NCI-H2171 treated with DMSO at 0.1 percent for 48 hours (cell line): ENCODE measurements at places on chromosomes 12 and 14.

GRCh38 chr14:78090864-78091263 is 79.3 kb upstream of the NRXN3 start:
- DNase-seq, result no peak

GRCh38 chr14:101134161-101134631 is 230.7 kb upstream of the RTL1 start:
- no peak for DNase-seq

GRCh38 chr14:89424241-89424640 is 7.2 kb upstream of the FOXN3 start:
- no peak for DNase-seq

DNA sequence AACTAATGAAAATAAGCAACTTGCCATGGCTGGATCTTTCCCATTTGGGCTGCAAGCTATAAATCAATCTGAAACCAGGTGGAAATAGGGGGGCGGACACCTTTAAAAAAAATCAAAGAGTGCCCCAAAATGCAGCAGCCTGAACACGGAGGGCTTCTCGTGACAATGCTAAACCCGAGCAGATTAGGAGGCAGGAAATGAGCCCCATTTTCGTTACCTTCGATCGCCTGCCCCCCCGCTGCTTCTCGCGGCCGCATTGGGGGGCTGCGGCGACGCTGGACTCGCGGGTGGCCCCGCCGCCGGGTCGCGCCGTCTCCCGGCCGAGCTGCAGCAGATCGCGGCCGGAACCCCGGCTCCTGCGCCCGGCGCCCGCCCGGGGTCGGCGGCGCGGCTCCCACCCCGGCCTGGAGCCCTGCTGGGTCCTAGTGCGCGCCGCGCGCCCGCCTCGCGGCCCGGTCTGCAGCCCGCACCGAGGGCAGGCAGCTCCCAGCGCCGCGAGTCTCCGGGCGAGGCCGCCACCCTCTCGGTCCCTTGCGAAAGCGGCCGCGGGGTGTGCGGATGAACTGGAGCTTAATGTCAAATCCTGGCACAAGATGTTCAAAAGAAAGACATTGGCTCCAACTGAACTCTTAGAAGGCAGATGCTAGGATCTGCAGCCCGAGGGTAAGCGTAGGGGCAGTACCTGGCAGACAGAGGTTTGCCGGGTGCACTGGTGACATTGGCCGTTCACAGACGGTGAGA is 201.9 kb upstream of the FOXN3 start:
- peak; percentile 76 for DNase-seq

DNA sequence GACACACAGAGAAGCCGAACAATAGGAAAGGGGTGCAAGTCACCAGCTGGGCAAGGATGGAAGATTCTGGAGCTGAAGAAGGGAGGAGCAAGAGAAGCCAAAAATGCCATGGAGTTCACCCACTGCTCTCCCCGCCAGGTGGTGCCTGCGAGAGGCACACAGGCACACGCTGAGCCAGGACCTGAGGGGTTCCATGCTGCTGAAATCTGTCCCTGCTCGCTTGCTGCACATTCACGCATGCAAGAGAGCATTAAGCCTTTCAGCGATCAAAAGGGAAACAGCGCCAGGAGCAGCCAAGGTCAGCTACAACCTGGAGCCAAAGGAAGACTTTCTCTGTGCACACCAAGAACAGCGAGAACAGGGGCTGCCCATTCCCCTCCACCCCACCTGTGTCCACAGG is 104.1 kb downstream of the ANO2 start:
- DNase-seq, result no peak

- no peak for DNase-seq
Measured at GRCh38 chr14:29168149-29168548, 401.6 kb downstream of the FOXG1 start.

- no peak for DNase-seq
Measured at GRCh38 chr12:83082690-83083276, 396.1 kb downstream of the TMTC2 start.
